ENCODE measurements at places on chromosomes 3 and 15.
A peak's percentile ranks its signal among the peaks of the same experiment; 100 is the strongest.

DNA sequence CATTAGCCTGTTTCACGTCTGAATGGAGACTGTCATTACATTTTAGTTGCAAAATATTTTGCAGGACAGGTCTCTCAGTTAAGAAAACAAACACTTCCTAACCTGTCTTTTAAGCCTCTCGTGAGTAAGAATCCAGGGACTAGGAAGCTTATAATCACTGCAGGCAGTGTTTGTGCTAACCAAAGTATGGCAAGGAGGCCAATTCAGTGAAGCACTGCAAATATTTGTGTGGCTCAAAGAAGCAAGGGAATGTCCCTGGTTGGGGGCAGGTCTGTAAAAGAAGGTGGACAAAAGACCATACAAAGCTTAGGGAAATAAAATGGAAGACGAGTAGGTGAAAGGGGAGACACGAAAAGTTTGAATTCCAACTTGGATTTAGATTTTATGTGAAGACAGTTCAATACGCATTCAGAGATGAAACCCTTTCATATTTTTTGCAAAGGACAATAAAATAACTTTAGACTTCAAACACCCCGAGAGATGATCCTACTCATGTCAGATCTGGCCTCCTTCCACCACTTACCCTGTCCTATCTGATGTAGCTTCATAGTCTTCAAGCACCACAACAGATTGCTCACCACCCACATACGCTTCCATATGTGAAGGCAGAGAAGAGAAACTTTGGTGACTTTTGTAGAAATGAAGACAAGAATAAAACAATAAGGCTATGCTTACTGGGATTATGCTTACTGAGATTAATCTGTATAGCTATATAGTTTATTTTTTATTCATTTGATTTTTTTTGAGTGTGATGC is 240.9 kb downstream of the TUSC7 start:
- no peak for DNase-seq

DNA sequence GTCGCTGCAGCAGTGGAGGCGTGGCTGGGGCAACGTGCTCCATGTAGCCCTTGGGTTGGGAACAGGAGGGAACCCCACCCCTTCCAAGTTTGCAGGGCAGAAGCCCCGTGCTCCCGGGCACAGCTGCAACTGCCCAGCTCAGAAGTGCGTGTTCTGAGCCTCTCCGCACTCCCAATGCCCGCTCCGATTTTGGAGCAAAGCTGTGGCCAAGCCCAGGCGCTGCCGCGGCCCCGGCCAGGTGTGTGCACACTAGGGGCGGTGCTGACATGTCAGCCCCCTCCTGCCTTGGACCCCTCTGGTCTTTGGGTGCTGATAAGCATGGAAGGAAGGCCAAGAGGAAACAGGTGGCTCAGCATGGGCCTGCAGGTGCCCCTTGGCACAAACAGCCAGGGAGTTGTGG is 87.6 kb upstream of the TTBK2 start:
- DNase-seq = no peak

GRCh38 chr15:100570275-100570674 is 31.7 kb downstream of the LINS1 start:
- no peak for DNase-seq

- no peak for DNase-seq
Measured at GRCh38 chr3:60770532-60770931, 480.7 kb downstream of the FHIT start.

GRCh38 chr15:63860155-63860554 is 26.4 kb upstream of the HERC1 start:
- peak; percentile 9 for DNase-seq

DNA sequence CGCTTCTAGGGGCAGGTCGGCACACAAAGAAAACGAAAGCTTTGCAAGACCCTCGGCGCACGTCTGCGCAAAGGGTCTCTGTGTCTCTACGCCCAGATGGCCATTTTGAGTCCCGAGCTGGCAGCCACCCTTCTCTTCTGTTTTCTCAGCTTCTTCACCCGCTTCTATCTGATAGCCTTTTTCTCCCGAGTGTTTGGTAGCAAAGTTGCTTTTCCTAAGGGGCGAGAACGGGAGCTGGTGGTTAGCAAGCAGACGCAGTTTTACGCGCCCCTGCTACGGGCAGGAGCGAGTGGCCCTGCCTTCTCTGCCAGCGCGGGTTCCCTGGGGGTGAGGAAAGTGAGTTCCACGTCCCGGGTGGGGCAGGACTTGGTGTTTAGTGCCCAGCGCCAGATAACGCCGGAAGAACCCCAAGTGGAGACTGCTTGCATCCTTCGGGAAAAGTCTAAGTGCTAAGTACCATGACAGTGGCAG is 2.9 kb upstream of the MKRN2 start:
- no peak for DNase-seq

GRCh38 chr3:139746481-139746880 is 68.7 kb upstream of the NMNAT3 start:
- DNase-seq = no peak

- DNase-seq = peak; percentile 27
Measured at GRCh38 chr15:29090617-29091466, 178.8 kb downstream of the NSMCE3 start.

DNA sequence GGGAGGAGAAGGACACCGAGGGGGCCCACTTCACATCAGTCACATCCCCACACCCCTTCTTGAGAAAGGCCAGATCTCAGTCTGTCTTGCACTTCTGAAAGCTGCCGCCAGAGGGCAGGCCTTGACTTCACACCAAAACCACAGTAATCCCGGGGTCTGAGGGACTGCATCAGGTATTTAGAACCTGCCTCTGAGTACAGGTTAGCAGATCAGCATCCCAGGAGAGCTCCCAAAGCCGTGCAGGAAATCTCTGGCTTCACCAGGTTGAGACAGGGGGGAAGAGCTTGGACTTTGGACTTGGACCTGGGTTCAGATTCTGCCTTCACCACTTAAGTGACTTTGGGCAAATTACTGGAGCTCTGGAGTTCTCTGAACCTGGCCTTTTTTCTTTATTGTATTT is 50.3 kb downstream of the LHFPL4 start:
- peak; percentile 50 for DNase-seq

GRCh38 chr3:14488286-14489041 is 51.7 kb downstream of the GRIP2 start:
- DNase-seq = no peak

DNA sequence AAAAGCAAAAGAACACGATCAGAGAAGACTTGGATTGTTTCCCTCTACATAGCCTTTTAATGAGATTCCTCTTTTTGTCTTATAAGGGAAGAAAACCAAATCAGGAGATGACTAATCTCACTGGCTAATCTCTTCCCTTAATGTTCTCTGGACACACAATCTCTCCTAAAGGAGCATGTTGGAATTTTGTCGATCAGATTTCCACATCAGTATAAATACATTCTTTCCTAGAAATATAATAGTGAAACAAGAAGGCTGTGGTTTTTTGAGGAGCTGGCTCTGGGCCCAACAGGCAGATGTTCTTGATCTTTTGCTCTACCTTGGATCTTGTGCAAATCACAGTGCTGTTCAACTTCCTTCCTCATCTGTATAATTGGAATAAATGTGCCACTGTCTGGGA is 94.0 kb downstream of the GTPBP8 start:
- DNase-seq = no peak

GRCh38 chr3:126524429-126524988 is 554 bp downstream of the CHST13 start:
- DNase-seq = no peak

DNA sequence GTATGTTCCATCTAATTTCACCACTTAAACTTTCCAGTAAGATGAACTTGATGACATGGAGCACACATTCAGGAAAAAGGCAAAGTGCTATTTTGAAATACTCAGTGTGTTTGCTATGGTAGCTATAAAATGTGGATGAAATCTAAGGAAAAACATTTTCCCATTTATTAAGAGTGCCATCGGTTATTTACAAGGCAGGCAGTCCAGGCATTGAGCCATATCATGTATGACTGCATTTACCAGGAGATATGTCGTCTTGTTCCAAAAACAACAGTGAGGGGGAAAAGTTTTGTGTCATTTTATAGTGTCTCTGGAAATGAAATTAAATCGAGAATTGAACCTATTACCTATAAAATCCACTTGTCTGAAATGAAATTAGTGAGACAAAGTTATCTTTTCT is 13.7 kb downstream of the ANXA2 start:
- no peak for DNase-seq

DNA sequence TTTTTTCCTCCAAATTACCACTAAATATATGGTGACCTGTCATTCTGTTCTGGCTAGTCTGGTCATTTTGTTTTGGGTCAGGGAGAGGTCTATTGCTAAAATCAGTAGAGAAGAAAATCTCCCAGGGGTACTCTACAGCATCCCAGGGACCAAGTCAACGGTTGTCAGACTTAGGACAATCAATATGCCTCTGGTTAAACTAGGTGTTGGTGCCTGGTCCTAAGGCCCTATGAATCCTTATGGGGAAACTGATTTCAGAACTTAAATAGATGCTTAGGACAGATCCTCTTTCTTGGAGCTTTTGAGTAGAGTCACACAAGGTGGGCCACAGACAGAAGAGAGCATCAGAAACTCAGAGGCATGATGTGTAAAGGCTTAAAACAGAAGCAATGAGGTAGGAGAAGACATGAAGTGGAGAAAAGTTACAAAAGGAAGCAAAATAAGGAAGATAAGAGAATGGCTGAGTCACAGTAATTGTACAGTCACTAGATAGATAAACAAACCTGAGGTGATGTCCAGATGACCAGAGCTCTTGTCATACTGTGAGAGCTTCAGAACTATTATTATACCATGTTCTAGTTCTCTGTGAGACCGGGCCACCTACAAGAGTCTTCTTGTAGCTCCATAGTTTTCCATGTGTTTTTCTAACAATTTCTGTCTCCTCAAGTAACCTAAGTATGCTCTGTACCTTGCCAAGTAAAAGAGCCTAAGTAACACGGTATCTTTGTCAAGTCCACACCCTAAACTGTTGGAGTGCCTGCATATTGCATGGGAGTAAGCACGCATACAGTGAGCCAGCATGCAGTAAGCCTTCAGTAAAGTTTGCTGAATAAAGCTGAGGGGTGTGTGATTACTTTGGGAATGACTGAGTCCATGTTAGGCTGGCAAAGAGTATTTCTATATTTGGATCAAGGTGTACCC is 44.6 kb upstream of the LEKR1 start:
- DNase-seq = no peak

- no peak for DNase-seq
Measured at GRCh38 chr15:92954578-92954977, 54.5 kb downstream of the CHD2 start.

DNA sequence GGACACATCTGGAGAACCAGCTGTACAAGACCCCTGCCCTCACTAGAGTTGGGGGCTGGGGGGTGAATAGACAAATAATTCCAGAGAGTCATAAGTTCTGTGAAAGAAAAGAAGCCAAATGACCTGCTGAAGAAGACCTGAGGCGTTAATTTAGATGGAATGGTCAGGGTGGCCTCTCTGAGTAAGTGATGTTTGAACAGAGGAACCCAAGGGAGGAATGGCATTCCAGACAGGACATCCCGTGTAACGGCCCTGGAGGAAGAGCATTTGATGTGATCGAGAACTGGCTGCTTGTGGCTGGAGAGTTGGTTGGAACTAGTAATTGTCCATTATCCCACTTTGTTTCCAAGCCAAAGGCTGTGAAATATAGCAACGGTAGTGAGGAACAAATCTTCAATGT is 1.7 kb downstream of the NR2C2 start:
- DNase-seq = no peak

GRCh38 chr15:89912145-89912673 is 543 bp downstream of the ARPIN start:
- no peak for DNase-seq

- no peak for DNase-seq
Measured at GRCh38 chr3:105598042-105598796, 231.5 kb downstream of the ALCAM start.

DNA sequence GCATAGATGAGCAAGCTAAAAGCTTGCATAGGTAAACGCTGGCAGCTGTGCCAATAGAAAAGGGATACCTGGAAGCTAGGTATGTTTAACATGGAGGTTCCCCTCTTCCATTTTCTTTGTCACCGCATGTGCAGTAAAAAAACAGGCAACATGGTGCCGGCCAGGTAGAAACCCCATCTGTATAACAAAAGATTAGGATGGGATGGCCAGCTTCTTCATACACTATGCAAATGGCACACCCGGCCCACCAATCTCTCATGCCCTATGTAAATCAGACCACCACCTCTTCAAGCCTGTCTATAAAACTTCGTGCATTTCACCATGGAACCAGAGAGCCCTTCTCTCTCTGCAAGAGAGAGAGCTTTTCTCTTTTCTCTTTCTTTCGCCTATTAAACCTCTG is 224.3 kb upstream of the P2RY1 start:
- no peak for DNase-seq

DNA sequence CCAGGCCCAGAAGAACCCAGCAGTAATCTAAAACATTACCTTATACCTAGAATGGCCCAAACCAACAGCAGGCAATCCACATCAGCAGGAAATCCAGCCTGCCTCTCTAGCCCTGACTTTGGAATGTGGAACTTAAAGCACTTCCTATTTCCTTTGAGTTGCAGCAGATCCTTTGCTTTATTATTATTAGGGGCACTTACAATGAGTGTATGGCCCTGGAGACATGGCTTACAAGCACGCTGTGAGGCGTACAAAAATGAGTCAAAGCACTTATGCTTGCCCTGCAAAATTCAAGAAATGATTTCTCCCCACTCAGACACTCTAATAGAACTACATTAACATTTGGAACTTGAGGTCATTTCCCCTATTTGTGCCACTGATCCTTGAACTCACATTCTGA is 9.5 kb upstream of the KNSTRN start:
- DNase-seq = no peak

DNA sequence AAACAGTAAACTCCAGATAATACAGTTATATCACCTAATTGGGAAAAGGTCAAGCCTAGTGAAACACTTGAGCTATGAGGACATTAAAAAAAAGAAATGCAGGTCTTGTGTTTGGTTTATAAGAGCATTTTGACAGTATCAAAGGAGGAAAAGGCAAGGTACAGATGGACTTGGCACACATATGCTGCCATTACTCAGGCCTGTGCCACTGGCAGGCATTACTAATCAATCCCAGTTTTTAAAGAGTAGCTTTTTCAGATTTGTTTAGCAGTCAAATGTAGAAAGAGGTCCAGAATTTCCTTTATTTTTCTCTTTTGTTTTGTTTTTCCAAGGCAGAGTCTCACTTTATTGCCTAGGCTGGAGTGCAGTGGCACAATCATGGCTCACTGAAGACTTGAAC is 38.9 kb downstream of the MDFIC2 start:
- no peak for DNase-seq

DNA sequence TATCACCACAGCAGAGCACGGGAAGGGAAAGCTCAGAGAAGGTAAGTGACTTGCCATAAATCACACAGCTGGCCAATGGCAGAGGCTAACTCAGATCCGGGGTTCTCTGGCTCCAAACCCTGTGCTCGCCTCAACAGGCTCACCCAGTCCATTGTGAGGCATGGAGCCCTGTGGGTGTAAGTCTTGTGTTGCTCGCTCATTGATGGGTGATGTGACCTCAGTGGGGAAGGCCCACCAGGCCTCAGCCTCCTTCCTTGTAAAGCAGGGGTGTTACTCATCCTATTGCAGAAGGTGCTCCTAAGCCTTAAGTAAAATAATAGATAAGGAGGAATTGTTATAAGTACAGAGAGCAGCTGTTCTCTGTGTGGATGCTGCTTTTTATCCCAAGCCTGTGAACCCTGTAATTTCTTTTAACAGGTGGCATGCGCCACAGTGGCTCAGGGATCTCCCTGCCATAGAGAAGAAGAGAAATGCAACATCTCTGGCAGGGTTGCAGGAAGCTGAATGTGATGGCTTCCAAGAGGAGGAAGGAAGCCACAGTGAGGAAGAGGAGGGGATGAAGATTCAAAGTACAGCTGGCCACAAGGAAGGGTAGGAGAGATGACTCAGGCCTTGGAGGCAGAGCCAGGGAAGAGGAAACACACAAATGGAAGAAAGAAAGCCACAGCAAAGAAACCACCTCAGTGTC is 30.9 kb upstream of the SPSB4 start:
- DNase-seq = no peak

GRCh38 chr3:25372167-25372566 is 55.9 kb upstream of the RARB start:
- DNase-seq = no peak

Data from activated T-helper 9 cell treated with anti-CD3 and anti-CD28 coated beads, Interleukin-2, amount 50 U/mL, for 16 hours (primary cell).